ENCODE measurements at places on chromosomes 1 and 21.
A peak's percentile ranks its signal among the peaks of the same experiment; 100 is the strongest.

DNA sequence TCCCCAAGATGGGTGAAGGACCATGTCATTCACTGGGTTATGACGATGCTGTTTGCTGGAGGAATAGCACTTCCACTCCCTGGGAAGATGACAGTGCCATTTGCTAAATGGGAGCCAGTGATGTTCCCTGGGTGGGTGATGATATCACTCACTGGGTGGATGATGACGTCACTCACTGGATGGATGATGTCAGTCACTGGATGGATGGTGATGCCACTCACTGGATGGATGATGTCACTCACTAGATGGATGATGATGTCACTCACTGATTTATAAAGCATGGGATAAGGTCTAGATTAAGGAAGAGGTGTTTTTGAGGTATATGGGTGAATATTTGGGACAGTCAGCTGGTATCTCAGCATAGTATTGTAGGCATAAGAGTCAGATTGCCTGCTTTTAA, 457.2 kb downstream of the AJAP1 start:
- DNase-seq, result no peak

- DNase-seq, result no peak
These were observed 15.7 kb downstream of the TNFRSF1B start for GRCh38 chr1:12182410-12182984.

DNA sequence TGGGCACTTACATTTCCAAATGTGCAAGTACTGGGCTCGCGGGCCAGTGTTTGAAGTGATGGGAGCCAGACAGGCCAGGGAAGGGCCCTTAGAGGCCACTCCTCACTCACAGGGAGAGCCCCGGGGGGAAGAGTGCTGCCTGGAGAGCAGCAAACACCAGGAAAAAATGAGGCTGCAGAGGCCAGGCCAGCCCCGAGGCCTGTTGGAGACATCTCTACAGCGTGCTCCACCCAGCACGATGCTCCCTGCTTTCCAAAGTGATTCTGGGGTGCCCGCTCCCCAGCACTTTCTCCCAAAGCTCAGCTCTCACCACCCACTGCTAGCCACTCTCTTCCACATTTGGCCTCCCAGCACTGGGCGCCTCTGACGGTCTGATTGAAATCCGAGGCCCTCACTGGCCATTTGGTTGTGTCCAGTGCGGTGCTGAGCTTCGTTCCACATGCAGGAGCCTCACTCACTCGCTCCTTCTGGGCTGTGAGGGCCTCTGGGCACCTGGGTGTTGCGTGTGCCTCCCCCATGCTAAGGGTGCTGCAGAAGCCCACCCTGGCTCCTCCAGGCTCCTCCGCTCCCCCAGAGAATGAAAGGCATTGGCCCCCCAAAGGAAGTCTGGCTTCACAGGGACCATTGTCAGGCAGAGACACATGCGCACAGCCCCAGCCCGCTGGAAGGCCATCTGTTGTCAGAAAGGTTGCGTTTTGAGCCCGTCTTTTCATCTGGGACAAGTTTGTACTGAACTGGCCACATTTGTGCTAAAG, 385.4 kb upstream of the VAMP3 start:
- no peak for DNase-seq

DNA sequence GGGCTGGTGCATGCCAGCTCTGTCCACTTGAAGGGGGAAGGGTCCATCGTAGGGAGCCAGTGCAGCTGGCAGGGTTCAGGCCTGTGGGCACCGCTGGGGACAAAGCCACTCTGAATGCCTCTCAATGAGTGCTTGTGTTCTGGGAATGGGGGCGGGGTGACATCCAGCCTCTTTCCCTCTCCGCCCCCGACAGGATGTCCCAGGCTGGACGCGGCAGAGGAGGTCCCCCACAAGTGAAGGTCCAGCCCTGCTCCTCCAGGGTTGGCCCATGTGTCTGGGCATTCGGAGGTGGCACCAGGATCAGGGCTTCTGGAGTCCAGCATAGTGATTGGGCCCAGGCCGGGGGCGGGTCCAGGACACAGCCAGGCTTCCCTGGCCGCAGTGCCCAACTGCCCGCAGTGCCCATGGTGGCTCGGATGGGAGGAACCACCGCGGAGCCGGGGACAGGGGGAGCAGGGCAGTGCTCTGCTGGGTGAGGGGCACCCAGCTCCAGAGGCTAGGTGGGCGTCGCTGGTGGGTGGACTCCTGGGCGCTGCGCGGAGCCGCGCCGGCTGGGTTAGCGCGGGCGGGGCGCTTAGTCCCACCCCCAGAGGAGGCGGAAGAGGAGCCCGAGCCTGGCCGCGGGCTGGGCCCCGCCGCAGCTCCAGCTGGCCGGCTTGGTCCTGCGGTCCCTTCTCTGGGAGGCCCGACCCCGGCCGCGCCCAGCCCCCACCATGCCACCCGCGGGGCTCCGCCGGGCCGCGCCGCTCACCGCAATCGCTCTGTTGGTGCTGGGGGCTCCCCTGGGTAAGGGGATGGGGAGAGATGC, at the start of gene SHISA4:
Gene SHISA4 (plus strand): TSS at position 617 of the 808 bp plus-strand sequence. CDS start 97 bp downstream, at position 714.
- peak; percentile 89 for DNase-seq

DNA sequence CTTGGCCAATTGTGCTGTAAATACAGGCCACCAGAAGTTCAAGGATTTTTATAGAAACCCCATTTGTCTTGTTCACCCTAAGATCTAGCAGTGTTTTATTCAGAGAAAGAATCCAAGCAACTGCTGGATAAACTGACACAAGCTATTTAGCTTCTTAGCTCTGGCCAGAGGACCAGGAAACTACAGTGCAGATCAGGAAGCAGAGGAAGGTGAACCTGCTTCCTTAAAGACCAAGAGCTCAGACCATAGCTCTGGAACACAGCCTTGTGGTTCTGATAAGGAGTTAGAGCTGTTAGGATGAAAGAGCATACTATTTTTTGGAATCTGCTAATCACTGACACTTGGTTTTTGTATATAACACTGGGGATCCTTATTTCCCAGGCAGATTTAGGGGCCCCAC, 5.2 kb upstream of the CCDC17 start:
- DNase-seq, result no peak

GRCh38 chr1:59150577-59151386, 146.1 kb upstream of the FGGY start:
- peak; percentile 96 for DNase-seq

DNA sequence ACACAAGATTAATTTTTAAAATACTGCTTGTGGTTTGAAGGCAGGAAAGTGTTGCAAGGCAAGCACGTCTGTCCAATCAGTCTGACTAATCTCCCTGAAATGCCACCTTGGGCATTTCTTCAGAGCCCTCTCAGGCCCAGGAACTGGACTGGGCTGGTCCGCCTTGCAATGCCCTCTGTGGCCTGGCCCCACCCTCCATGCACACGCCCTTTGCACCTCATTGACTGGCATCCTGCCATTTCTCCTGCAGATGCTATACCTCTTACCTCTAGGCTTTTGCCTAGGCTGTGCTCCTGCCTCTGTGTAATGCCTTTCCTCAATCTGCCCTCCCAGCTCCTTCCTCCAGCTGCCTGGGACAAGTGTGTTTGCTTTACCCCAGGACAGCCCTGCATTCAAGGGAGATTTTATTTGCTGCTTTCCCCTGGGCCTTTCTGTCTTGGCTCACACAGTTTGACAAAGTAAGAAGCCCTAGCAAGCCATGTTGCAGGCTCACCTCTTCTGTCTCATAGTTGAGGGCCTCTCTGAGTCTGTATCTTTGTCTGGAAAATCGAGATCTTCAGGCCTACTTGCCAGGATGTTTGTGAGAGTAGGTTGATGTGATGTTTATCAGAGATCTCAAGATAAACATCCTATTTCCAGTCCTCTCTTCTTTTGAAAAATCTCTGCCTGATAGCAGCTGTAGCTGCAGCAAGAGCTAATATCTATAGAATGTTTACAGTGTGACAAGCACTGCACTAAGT, 149.2 kb upstream of the JUN start:
- peak; percentile 86 for DNase-seq

GRCh38 chr1:11484321-11484655, 5.3 kb downstream of the DISP3 start:
- DNase-seq, result no peak

- DNase-seq, result no peak
These were observed 38.2 kb upstream of the NID1 start for GRCh38 chr1:236103059-236103458.

DNA sequence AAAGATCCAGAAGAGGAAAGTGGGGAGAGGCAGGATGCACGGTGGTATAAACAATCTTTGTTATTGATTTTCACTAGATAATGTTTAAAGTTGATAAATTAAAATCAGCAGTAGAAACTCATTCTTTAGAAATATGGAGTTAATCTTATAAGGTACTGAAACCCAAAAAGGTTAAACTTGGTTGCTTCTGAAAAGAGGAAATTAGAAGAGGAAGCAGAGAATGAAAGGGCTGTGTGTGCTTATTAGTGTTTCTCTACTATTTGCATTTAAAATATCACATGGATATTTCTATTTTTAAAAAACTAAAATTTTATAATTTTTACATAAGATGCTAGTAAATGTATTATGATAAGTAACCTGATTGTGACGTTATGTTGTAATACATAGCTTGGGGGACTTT, 24.4 kb downstream of the C1orf141 start:
- no peak for DNase-seq

GRCh38 chr1:78831731-78832360, 174.7 kb downstream of the ADGRL4 start:
- peak; percentile 87 for DNase-seq

DNA sequence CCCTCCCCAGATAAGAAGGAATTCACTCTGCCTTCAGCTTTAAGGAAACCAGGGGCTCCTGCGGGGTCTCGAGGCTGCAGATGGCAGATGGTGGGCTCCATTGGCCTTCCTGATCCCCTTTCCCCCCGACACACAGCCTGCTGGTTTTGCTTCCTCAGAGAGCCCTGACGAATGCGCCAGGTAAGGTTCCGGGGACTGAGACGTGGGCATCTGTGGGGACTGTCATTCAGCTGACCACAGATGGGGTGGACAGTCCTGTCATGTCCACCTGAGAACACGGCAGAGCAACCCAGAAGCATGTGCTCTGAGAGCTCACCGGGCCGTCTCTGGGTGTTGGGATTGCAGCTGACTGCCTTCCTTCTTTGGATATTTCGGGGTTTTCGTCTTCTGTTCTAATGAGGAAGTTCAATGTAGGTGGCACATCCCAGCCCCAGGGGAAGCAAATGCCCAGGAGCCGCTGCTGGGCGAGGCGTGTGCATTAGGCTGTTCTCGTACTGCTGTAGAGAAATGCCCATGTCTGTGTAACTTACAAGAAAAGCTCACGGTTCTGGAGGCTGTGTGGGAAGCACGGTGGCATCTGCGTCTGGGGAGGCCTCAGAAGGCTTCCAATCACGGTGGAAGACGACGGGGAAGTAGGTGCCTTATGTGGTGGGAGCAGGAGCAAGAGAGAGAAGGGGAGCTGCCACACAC, 22.6 kb upstream of the TTC34 start:
- no peak for DNase-seq

DNA sequence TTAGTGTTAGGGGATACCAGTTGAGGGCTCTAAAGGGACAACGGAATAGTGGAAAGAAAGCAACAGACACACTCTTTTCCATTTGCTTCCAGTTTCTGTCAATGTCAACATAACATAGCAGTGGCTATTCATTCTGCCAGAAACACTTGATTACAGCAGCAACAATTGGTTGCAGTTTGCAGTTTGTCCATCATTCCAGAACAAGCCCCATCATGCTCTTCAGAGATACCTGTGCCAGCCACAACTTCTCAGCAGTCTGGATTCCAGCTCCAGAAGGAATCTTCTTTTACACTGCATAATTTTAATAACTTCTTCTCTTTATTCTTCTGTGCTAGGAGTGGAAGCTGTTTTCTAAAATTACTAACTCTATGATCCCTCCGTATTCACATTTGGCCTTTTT, 1521.4 kb downstream of the PLA2G4A start:
- DNase-seq, result no peak

DNA sequence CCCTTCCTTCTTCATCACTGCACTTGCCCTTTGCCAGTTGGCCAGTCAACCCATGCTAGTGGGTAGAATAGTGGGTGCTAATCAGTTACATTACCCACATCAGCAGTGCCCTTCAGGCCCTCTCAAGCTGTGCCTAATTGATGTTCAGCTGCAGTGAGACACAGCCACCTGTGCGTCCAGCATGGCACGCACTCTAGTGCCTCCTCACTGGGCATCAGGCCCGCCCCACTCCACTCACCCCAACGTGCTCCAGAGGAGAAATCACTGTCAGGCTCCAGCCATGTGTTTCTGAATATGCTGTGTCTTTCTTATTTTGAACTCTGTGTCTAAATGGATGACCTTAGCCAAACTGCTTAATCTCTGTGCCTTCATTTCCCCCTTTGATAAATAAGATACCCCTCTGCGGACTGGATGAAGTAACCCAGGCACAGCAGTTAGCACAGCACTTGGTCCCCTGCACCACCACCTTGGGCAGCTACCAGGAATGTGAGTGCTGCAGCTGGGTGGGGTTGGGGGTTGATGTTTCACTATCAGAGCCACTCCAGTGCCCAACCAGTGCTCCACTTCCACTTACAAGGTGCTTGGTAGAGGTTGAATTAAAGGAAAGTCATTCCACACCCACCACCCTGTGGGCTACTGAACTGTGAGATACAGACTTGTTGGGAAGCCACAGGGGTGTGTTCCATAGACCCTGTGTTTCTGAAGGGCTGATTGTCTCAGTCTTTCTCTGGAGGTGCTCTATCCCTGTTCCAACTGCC, 8.9 kb upstream of the ADORA3 start:
- DNase-seq, result no peak

DNA sequence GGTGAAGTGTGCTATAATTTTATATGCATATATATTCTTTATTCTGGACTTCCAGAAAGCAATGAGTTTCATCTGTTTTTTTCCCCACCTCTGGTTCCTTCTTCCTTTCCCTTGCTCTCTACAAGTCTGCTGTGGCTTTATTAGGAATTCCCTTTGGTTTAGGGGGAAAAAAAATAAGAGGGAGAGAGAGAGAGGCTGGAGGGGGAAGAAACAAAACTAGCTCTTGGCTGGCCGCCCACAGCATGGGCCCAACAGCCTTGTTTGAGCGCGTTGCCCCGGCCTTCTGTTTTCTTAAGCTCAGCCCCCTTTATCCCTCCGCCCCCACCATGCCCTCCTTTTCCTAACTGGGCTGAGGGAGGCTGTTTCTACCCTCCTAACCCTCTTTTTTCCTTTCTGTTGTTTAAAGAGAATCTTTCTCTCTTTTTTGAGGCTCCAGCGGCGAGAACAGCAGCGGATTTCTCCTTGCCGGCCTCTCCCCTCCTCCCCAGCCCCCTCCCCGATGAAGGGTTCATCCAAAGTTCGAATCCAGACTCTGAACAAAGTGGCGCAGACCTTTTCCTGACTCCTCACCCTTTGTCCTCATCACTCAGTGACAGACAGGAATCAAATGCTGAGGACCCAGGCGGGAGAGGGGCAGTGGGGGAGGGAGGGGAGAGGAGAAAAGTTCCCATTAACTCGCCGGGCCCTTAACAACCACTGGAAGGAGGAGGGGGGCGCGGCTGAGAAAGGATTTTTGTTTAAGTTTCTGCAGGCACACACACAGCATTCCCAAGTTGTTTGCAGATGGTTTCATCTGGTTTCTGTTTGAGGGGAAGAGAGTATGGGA, 29.7 kb downstream of the PBX1 start:
- DNase-seq, result peak; percentile 26

DNA sequence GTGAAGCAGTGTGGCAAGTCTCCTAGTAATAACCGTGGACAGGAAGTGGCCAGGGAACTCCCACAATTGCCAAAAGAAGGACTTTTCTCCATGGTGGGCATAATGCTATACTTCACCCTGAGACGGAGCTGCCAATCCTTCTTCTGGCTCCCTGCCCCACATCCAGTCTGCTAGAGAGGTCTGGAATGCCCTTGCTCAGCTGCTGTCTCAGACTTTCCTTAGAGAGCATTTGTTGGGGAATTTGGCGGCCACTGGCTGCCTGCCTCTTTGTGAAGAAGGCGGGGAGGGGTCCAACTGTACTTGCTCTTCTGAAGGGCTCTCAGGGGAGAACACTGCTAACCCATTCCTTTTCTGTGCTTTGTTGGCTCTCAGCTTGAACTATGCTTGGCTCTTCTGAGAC, 123.7 kb upstream of the EDN2 start:
- DNase-seq, result no peak

- DNase-seq, result no peak
These were observed 38.0 kb upstream of the DESI2 start for GRCh38 chr1:244614879-244615278.
